ENCODE measurements at places on chromosomes 1 and 21.

DNA sequence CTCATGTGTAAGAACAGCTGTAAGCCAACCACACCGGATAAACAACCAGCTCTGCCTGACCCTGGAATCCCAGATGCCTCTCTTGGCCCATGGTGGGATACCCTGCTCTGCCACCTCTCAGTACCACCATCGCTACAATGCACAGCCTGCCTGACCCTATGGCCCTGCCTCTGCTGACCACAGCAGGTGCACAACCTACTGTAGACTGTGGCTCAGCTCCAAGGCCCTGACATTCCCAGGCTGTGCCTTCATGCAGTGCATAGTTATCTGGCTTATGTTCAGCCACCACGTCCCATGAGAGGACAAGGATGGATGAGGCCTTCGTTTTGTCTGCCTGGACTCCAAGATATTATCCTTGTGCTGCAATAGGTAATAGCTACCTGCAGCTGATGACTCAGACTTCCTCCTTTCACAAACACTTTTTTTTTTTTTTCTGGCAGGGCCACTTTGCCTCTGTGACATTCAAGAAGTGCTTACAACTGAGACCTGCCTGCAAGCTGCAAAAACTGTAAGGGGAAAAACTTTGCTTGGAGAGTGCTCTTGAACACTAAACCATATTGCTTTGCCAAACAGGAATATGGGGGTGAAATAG is 177.7 kb downstream of the URB2 start:
- no peak for DNase-seq

DNA sequence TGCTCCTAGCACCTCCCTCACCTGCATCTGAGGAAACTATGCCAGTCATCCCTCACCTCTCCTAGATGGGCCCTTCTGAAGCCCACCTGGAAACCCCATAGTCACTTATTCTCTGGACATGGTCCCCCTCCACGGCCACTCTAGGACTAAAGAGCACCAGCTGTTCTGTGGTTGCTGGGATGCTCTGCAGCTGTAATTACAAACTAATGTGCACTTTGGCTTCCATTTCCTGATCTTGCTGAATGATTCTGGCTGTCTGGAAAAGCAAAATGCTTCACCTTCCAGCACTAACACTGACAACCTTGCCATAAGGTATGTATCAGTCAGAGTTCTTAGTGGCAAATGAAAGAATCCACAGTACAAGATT is 48.7 kb upstream of the PSEN2 start:
- no peak for DNase-seq

DNA sequence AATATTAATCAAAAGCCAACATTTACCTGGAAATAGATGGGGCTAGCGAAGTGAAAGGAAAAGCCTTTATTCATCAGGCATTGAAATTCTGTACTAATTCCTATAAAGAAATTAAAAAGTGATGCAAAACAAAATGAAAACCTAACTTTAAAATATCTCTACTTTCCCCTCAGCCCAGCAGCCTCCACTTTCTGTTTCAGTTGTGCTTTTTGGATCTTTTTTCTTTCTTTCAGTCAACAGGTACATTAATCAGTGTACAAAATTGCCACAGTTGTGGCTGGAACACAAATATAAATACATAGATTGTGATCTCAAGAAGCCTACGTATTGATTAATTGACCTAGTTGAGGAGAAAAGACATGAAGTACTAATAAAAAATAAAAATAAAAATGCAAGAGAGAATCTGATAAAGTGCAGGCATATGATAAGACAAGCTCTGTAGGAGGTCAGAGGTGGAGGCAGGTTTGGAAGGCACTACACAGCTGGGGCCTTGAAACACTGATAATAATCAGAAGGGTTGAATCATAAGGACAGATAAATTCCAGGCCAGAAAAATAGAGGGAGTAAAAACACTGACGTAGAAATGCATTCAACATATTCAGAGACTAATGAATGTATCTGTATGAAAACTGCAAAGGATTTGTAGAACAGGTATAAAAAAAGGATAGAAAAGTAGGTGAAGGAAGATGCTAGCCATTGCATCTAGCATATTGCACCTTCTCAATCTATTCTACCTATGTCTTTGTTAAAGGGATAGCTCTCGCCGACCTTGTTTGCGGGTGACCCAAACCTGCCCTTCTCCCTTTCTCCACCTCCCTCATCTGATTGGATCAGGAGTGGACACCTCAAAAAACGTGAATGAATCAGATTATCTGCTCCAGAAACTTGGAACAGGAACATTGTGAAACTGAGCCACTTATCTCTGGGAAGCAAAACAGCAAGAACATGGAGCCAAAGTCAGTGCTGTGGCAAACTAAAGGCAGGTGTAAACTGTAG is 607.8 kb upstream of the ADGRL2 start:
- no peak for DNase-seq

- DNase-seq = no peak
These were observed 105.6 kb downstream of the PLPP3 start for GRCh38 chr1:56473582-56474270.

DNA sequence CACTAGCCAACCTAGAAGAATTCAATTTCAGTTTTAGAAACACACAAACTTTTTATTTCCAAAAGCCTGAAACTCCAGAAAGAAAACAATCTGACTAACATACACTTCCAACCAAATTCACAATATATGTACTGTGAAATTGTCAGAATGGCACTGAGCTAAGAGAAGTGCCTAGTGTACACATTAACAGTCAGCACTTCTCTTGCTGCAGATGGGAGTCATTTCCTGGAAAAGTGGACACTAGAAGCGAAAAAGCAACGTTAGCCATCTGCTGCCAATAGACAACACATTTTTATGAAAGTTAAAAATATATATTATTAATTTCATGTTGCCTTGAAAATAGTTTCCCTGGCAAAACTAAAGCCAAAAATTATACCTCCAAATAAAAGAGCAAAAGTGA is 66.1 kb downstream of the EPS15 start:
- no peak for DNase-seq

DNA sequence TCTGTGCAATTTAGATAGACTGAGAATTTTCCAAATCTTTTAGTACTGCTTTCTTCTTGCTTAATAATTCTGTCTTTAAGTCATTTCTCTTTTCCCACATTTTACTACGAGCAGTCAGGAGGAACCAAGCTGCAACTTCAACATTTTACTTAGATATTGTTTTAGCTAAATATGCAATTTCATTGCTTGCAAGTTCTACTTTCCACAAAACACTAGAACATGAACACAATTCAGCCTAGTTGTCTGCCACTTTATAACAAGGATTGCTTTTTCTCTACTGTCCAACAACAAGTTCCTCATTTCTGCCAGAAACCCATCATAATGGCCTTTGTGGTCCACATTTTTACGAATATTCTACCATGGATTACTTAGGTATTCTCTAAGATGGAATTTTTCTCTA is 36.6 kb downstream of the SORT1 start:
- DNase-seq = no peak

Measured in NCI-H187 treated with DMSO at 0.1 percent for 48 hours (cell line).